Stimulated activated CD8-positive, alpha-beta memory T cell treated with anti-CD3 and anti-CD28 coated beads, Interleukin-4, amount 100 ng/mL, for 4 hours (primary cell): ENCODE measurements at places on chromosomes 7 and 10.

GRCh38 chr7:24727154-24728120 is 29.8 kb downstream of the GSDME start:
- no peak for DNase-seq

- DNase-seq = no peak
These were observed 519 bp upstream of the ZNF655 start for GRCh38 chr7:99557940-99558305.

DNA sequence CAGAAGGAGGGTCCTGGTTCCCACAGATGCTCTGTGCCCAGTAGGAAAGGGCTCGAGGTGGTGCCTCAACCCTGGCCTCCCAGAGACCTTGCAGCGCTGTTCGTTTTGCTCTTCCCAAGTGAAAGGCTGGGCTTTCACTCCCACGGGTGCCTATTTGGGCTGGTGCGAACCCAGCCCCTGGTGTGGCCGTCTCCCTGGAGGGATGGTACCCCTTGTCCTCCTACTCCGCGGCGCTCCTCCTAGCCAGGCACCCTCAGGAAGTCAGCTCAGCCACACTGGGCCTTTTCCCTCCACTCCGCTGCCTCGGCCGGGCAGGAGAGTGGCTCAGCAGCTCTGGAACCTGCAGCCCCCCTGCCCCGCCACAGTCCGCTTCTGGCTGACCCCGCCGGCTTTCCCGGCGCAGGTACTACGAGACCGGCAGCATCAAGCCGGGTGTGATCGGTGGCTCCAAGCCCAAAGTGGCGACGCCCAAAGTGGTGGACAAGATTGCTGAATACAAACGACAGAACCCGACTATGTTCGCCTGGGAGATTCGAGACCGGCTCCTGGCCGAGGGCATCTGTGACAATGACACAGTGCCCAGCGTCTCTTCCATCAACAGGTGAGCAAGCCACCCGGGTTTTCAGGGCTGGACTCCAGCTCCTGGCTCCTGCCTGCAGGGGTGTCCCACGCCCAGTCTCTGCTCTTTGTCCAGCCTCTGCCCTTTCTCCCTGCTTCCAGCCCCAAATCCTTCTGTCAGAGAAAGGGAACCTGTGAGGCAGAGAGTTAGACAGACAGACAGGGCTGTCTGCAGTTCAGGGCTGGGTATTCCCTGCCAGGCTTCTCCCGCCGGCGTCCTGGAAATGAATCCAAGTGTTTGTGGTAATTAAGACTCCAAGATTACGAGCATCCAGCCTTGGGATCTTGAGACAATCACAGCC is 5.2 kb downstream of the PAX2 start:
- no peak for DNase-seq

DNA sequence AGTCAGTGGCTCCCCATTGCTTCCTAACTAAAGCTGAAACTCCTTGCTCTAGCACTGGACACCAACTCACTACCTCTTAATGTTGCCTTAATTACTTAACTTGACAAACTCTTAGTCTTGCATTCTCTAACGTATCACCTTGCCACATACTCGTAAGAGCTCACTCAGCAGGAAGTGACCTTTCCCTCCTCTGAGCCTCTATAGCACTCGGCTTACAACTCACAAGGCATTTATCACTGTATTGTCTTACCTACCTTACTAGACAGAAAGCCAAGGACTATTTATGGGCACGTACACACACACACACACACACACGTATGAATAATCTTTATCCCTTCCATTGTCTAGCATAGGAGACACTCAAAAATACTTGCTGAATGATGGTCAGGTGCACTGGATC is 21.2 kb downstream of the CEP41 start:
- DNase-seq = no peak

- DNase-seq = no peak
These were observed 59.1 kb downstream of the CSTF2T start for GRCh38 chr10:51640120-51640819.

DNA sequence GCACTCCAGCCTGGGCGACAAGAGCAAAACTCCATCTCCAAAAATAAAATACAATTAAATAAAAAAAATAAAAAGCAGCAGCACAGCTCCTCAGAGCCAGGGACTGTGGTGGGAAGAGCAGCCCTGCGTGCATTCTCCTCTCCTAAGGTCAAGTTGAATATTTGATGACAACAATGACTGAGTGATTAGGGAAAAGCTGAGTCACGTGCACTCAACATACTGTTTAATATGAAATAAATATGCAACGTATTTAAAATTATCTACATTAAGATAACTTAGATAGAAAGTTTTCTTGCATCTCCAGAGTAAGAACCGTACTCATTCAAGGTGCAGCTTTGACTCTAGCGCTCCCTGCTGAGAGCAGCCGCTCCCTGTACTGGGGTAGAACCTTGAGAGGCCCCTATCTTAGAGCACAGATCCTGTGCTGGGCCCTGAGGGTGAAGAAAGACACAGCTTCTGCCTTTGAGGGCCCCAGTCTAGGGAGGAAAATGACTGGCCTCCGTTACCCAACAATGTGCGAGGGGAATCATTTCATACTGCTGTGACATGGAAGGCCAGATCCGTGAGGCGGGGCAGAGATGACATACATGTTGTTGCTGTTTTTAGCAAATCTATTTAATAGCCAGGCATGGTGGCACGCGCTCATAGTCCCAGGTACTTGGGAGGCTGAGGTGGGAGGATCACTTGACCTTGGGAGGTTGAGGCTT is 81.1 kb downstream of the SVIL start:
- no peak for DNase-seq

DNA sequence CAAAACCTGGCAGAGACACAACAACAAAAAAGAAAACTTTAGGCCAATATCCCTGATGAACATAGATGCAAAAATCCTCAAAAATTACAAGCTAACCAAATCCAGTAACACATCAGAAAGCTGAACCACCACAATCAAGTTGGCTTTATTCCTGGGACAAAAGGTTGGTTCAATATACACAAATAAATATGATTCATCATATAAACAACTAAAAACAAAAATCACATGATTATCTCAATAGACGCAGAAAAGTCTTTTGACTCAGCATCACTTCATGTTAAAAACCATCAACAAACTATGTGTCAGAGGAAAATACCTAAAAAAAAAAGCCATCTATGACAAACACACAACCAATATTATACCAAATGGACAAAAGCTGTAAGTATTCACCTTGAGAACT is 283.5 kb downstream of the THSD7A start:
- DNase-seq = no peak

- DNase-seq = no peak
These were observed 58.8 kb downstream of the DIP2C start for GRCh38 chr10:630581-631073.

DNA sequence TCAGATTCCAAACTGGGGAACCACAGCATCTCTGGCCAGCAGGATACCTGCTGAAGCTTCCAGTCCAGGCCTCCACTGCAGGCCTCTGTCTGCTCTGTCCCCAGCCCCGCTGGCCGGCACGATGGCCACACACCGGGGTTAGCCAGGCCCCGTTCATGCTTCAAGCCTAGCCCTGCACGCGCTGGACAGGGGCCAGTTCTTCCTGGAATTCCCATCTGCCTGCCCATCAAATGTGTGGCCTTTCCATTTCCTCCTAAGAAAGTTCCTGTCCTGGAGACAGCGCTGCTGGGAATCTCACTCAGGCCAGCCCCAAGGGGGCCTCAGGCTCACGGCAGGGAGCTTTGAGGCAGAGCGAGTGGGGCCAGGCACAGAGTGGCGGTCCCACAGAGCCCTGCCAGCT is 18.0 kb downstream of the SH2B2 start:
- DNase-seq = no peak
